ENCODE measurements at places on chromosomes 1 and 21. TPM values are rescaled to one million over a fixed set of nuclear protein-coding genes. Genes with fewer than 3 reads are reported as not detected.

GRCh38 chr1:219042769-219043168 lies 130.9 kb upstream of the LYPLAL1 start:
- no peak for DNase-seq

GRCh38 chr1:9929431-9930385 lies 13.5 kb downstream of the LZIC start:
- DNase-seq: no peak

GRCh38 chr21:31781737-31782136 lies 49.8 kb upstream of the SCAF4 start:
- peak; percentile 40 for DNase-seq

GRCh38 chr1:179803918-179804317 lies 60.8 kb downstream of the FAM163A start:
- DNase-seq: no peak

DNA sequence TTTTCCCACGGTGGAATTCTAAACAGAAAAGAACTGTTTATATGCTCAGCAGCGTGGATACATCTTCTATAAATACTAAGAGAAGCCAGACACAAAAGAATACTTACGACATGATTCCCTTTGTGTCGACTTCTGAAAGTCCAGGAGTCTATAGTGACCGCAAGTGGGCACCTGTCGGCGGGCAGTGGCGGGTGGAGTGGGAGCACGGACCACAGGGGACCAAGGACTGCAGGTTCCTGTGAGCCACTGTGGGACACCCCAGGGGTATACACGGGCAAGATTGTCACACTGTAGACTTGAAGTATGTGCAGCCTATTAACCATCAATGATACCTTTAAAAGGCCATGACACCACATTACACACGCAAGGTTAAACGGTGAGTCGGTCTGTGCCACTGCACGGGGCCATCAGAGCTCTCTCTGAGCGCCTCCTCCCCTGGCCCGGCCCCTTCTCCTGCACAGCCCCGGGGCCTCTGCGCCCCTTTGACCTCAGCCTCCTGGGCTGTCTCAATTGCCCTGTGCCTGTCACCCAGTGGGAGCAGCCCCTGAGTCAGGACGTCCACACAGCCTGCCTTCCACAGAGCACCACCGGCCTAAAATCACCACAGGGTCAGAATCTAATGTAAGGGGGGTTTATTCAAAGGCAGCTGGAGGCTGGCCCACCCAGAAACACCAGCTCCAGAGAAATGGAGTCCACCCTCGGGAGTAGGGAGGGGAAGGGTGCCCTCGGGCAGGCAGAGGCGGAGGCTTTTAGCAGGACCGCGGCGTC lies 90.0 kb upstream of the COL6A1 start:
- peak; percentile 46 for DNase-seq

DNA sequence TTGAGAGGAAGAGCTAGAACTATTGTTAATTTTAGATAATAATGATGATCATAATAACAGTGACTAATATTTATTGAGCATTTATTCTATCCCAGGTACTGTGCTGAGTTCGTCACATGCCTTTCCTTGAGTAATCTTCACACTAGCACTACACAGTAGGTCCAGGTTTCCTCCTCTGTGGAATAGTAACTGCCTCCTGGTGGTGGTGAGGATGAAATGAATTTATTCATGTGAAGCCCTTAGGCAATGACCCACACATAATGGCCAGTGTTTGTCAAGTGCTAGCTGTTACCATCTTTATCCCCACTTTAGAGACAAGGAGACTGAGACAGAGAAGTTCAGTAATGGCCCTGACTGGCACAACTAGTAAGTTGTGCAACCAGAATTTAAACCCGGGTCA lies 5.9 kb downstream of the NIPAL3 start:
- no peak for DNase-seq

DNA sequence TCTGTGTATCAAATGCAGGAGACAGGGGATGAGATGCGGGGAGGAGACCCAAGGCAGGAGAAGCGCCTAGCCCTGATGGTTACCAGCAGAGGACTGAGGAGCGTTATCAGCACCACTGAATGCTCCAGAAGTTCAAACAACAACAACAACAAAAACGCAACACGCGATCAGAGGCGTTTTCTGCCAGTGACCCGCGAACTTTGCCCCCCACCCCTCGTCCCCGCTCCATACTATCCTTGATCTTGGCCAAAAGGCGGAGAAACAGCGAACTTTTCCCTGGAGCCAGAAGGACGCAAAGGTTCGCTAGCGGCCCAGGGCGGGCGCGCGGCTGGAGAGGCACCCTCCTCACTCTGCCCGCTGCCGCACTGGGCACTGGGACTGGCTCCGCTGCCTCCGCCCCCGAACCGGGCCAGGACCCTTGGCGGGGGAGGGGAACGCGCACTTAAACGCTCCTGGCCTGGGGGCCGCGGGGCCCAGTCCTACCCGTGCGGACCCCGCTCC lies 699 bp downstream of the ECHDC2 start:
- DNase-seq: no peak

- no peak for DNase-seq
Observed at GRCh38 chr1:234226819-234227165, 146.5 kb upstream of the COA6 start.

- no peak for DNase-seq
Observed at GRCh38 chr1:111223126-111223685, 4.3 kb upstream of the CHI3L2 start.

GRCh38 chr1:22359427-22359826 lies 92.2 kb upstream of the ZBTB40 start:
- DNase-seq: no peak

- peak; percentile 49 for DNase-seq
Observed at GRCh38 chr1:224564454-224565084, 51.5 kb upstream of the CNIH3 start.

GRCh38 chr1:78722105-78722504 lies 72.5 kb downstream of the IFI44 start:
- DNase-seq: no peak

GRCh38 chr1:110152133-110152785 lies 2.0 kb downstream of the SLC6A17 start:
- peak; percentile 75 for DNase-seq

GRCh38 chr1:2624735-2625300 lies 8.0 kb downstream of the MMEL1 start:
- DNase-seq: no peak

GRCh38 chr1:17768651-17769241 lies 13.6 kb downstream of the ACTL8 start:
- peak; percentile 88 for DNase-seq

DNA sequence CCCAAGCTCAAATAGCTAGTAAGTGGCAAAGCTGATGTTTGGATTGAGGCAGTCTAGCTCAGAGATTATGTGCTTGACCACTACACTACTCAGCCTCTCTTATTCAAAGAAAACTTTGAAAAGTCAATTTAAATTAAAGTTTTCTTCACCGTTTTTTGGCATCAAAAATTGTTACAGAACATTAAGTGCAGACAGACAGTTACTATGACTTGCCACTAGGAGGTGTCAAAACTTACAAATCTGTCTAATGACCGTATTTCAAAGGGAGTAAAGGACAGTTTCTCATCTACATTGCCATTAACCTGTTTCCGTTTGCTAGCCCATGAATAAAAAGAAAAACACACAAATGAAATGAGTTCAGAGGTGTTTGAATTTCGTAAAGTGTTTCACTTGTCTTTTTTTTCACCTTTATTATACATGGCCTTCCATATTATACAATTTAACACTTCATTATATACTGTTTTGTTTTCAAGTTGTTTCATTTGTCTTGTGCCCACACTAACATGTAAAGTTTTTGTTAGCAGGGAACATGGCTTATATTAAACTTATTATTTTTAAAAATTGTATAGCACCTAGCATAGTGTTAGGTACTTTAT lies 57.4 kb upstream of the MTF2 start:
- peak; percentile 56 for DNase-seq

DNA sequence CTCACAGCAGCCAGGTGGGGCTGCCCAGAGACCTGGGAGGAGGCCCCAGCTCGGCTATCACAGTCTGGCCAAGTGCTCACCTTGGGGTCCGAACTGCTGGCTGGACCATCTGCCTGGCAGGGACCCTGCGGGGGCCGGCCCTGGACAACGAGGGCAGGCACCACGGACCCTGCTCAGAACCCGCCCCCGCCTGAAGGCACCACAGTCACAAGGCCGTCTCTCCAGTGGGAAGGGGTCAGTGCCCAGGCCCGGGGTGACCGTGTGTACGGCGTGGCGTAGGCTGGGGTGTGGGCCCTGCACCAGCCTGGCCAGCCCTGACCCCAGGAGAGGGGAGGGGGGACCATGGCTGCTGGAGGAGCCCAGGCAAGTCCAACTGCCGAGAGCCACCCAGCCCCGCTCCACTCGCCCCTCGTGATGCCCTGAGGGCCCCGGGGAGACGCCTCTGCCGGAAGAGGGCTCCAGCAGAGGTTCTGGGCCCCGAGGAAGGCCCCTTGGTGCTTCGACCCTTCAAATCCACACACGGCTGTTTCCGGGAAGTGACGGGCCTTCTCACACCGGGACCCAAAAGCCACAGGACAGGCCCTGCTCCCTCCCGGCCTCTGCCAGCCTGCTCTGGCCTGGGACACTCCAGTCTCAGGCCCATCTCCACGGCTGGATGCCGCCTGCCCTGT lies 11.2 kb upstream of the RNF223 start:
- no peak for DNase-seq

- peak; percentile 52 for DNase-seq
Observed at GRCh38 chr1:174999936-175000696, at the start of gene CACYBP. CACYBP (plus strand) TSS chr1:174999947; CDS start chr1:175000181, 234 bp downstream.

The MAP3K21 gene
- total RNA-seq: 3.6 TPM

The SKI gene
- total RNA-seq: 3.5 TPM

The TMOD4 gene
- not detected for total RNA-seq

The TMPRSS2 gene
- total RNA-seq: 5.5 TPM

The LRIG2 gene
- total RNA-seq: 4.4 TPM

The CHI3L2 gene
- 0.15 TPM for total RNA-seq

The NBPF10 gene
- total RNA-seq: 1.4 TPM

The AMIGO1 gene
- total RNA-seq: 1.1 TPM

The CTH gene
- 3.7 TPM for total RNA-seq

The DHRS3 gene
- total RNA-seq: 47.3 TPM

The KIF17 gene
- total RNA-seq: 0.86 TPM

The SLC44A5 gene
- not detected for total RNA-seq

The IFI44 gene
- 536 TPM for total RNA-seq

The KANK4 gene
- total RNA-seq: 27.2 TPM

The MKNK1 gene
- 9.5 TPM for total RNA-seq
